Esophagus mucosa (tissue), 1 donor: ENCODE measurements at places on chromosomes 4 and X. TPM values are rescaled to one million over a fixed set of nuclear protein-coding genes. Genes with fewer than 3 reads are reported as not detected.

Gene MAGEE1
- total RNA-seq = 0.84 TPM

Gene SH3BGRL
- total RNA-seq = 37.8 TPM

Gene IL3RA
- total RNA-seq = 1.2 TPM

Gene G6PD
- 75.4 TPM for total RNA-seq

Gene TENM3
- 3.6 TPM for total RNA-seq

Gene CAPN6
- total RNA-seq = 21.4 TPM

Gene DCAF4L1
- 0.08 TPM for total RNA-seq

Gene SYTL5
- 3.9 TPM for total RNA-seq

Gene F8A2
- total RNA-seq = not detected

Gene THAP6
- total RNA-seq = 9.7 TPM

Gene GAGE12E
- total RNA-seq = not detected

Gene KIAA1210
- not detected for total RNA-seq

Gene HSFX1
- 0.32 TPM for total RNA-seq

Gene CT45A1
- not detected for total RNA-seq

Gene CCDC160
- total RNA-seq = 0.20 TPM

Gene KLB
- 0.32 TPM for total RNA-seq

Gene CNOT6L
- total RNA-seq = 30.9 TPM

Gene TMEM271
- total RNA-seq = not detected

Gene PRR32
- not detected for total RNA-seq

Gene ATP1B4
- total RNA-seq = not detected

Gene RNF150
- total RNA-seq = 1.6 TPM

Gene HEPH
- total RNA-seq = 2.9 TPM

Gene IL1RAPL1
- total RNA-seq = 0.12 TPM

Gene LINC00632
- 3.1 TPM for total RNA-seq

Gene NEXMIF
- total RNA-seq = 0.08 TPM

Gene RHOXF2
- total RNA-seq = not detected
